Mammary epithelial cell (primary cell): ENCODE measurements at places on chromosomes 1 and 21. TPM values are rescaled to one million over a fixed set of nuclear protein-coding genes. Genes with fewer than 3 reads are reported as not detected.

DNA sequence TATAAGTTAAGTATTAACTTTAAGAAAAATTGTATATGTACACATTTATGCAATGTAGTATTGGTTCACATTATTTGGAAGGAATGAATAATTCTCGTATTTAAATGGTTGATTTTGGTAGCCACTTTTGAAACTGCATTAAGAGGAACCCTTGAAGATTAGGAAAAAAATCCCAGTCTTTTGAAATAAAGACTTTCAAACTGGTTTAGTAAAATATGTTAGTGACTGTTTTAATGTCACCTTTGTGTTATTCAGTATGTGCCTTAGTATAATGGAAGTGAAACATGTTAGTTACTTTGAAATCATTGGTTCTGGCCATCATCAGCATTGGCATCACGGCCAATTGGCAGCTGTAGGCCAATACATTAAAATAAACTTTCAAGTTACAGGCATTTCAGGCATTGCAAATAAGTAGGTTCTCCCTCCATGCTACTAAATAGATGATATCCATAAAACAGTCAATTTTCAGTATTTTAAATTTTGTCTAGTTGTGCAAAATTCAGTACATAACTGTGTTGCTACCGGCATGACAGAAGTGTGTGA lies 4.4 kb downstream of the MIER1 start:
- DNase-seq: no peak

DNA sequence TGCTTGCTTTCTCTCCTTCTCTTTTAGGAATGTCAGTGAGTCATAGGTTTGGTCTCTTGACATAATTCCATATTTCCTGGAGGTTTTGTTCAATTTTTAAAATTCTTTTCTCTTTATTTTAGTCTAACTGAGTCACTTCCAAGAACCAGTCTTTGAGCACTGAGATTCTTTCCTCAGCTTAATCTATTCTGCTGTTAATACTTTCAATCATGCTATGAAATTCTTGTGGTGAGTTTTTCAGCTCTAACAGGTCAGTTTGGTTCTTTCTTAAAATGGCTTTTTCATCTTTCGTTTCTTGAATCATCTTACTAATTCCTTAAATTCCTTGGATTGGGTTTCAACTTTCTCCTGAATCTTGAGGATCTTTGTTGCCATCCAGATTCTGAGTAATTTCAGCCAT lies 321.0 kb downstream of the PTBP2 start:
- no peak for DNase-seq

GRCh38 chr1:204630132-204630905 lies 55.2 kb downstream of the LRRN2 start:
- DNase-seq: no peak

DNA sequence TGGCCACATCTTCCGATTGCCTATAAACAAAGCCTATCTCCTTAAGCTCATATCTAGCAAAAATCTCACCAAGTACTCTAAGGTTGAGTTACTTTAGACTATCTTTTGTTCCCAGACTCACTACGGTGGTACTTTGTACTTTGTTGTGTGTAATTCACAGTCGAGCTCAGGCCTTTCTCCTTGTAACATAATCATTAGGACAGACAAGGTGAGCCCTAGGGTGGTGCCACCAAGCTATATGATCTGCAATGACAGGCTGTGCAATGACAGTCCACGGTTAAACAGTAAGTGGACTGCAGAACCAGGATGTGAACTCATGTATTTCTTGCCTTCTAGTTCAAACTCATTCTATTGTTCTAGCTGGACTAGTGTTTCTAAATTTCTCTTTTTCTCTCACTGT lies 132.2 kb downstream of the UBE2U start:
- no peak for DNase-seq

- no peak for DNase-seq
These were observed 17.9 kb upstream of the RGS18 start for GRCh38 chr1:192140382-192140781.

DNA sequence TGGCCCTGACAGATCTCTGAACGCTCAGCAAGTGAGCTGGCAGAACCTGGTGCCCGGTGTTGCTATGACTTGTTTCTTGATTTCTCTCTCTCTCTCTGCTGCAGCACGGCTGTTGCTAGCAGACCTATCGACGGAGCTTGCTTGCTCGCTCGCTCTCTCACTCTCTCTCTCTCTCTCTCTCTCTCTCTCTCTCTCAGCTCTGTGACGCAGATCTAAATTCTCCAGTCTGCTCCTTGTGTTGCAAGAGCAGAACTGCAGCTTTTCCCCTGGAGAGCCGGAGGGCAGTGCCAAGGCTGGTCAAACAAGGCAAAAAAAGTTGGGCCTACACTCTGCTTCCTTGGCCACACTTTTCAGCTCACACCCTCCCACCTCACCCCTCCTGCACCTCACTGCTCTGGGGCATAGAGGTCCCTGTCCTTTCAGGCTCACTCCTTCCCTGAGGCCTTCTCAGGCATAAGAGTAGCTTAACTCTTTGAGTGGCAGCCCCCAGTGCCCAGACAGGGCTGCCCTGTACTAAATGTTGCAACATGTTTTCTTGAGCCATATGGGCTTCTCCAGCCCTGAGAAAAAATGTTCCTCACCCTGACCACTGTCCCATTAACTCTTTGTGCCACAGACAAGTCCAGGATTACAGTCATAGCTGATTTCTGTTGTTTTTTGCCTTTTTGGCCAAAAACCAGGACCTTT lies 72.2 kb downstream of the CD46 start:
- peak; percentile 94 for DNase-seq

- DNase-seq: no peak
These were observed 25.2 kb upstream of the IKBKE start for GRCh38 chr1:206445116-206445515.

GRCh38 chr21:35222021-35222420 lies 172.9 kb upstream of the RUNX1 start:
- no peak for DNase-seq

GRCh38 chr21:35927262-35927661 lies 133.1 kb downstream of the SETD4 start:
- DNase-seq: no peak

- DNase-seq: no peak
These were observed 22.3 kb downstream of the SLC9A1 start for GRCh38 chr1:27132624-27133023.

DNA sequence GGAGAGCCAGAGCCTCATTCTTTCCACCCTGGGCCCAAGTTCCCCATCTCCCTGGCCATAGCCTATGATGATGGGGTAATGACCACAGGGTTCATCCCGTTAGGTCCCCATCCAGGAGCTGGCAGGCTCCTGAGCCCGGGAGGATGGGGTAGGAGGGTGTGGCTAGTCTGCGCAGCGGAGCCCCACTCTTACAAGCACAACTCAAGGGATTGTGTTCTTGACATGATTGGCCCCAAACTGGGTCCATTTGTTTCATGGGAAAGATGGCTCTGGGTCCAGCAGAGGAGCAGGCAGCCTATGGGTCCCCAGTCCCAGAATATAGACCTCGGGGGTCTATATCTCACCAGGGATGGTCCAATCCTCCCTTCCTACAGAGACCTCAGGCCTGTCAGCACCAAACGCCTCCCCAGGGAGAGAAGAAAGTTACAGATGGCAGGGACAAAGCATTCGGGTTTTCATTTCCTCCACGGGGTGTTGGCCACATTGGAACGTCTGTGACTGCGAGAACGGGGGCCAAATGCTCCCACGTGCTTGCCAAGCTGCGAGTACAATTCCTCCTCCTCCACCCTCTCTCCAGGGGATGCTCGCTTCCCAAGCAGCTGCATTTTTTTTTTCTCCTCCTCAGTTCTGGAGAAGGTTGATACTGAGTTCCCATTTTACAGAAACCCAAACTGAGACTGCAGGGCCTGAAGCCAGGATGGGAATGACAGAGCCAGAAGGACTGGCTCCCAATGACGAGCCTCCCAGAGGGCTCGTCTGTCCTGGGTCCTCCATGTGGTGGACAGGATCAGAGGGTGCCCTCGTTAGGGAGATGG lies 71.0 kb downstream of the DHRS3 start:
- no peak for DNase-seq

- DNase-seq: no peak
These were observed 38.6 kb downstream of the KCNK1 start for GRCh38 chr1:233652526-233652925.

DNA sequence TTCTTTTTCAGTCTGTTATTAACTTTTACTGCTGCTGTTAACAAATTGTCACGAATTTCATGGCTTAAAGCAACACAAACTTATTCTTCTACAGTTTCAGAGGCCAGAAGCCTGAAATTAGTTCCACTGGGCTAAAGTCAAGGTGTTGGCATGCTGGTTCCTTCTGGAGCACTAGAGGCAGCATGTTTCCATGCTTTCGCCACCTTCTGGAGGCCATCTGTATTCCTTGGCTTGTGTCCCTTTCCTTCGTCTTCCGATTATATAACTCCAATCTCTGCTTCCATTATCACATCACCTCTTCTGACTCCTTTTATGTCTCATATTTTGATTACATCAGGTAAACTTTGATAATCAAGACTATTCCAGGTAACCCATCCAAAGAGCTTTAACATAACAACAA lies 1742.1 kb downstream of the BRINP3 start:
- DNase-seq: no peak

The XCL1 gene
- total RNA-seq: not detected

The PPFIA4 gene
- 2.4 and 8.2 TPM in 2 replicates for total RNA-seq

The SEC16B gene
- 0.83 TPM for total RNA-seq

The UQCRHL gene
- 1.2 TPM for total RNA-seq

The TRIM33 gene
- total RNA-seq: 43.8 TPM
